ENCODE measurements at places on chromosomes 2 and 18. TPM values are rescaled to one million over a fixed set of nuclear protein-coding genes. Genes with fewer than 3 reads are reported as not detected.

DNA sequence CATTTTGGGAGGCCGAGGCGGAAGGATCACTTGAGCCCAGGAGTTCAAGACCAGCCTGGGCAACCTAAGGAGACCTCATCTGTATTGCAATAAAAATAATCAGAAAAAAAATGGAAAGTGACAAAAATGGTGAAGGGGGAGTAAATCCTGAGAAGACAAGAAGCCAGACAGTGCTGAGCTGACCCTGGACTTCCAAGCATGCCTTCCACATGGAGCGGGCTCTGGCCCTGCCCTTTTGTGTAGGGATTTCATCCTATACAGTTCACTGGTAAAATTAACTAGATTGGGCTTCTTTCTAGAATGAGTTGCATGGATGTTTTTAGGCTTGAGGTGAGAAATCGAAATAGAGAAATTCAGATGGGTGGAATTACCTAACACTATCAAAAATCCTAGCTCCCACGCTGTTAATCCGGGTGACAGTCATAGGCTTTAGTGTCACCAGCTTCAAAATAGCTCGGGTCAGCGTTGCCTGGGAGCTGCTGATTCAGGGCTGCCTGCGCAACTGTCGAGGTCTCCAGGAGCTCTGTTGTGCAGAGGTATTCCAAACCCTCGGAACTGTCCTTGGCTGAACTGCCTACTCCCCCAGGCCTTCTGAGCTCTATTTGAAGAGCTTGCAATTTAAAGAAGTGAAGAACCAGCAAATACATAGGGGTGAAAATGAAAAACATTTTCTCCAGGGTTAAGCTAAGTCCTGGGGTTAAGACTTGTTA lies 21.5 kb upstream of the ZNF532 start:
- DNase-seq = no peak

- peak; percentile 55 for DNase-seq
These were observed 5.6 kb downstream of the METTL5 start for GRCh38 chr2:169819106-169819505.

DNA sequence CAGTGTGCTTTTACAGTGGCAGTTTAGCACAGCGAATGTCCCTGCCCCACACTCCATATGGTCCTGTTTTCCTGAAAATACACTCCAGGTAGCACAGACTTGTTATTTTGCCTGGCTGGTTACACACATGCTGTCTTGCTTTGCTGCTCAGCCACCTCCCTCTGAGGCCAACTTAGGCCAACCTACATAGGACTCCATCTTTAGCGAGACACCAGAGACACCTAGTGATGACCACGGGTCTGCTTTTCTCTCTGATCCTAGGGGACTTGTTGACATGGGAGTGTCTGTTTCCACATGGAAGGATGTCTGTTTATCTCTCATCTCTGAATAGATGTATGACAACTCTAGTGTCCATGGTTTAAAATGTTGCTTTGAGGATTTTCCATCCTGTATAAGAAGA lies 43.3 kb downstream of the PLEKHB2 start:
- DNase-seq = no peak

- no peak for DNase-seq
These were observed 163.8 kb downstream of the CLIP4 start for GRCh38 chr2:29278966-29279365.

Gene SDC1
- 22.0 TPM for total RNA-seq

Data from IMR-90 (cell line).